Neural crest cell (in vitro differentiated cells): ENCODE measurements at places on chromosomes 2 and 18. TPM values are rescaled to one million over a fixed set of nuclear protein-coding genes. Genes with fewer than 3 reads are reported as not detected.

GRCh38 chr2:144703852-144704708 lies 184.2 kb upstream of the ZEB2 start:
- no peak for DNase-seq

Gene MC2R
- total RNA-seq = not detected in 2 replicates

Gene FOXD4L1
- 0.23 and 0.52 TPM in 2 replicates for total RNA-seq

Gene MYO3B
- total RNA-seq = not detected in 2 replicates

Gene MAPK4
- total RNA-seq = 9.1 and 9.3 TPM in 2 replicates

Gene DLGAP1
- total RNA-seq = 11.5 and 11.7 TPM in 2 replicates

GRCh38 chr2:119771331-119771730 lies 11.6 kb downstream of the PTPN4 start:
- DNase-seq = no peak
